ENCODE measurements at places on chromosomes 11 and 22.

DNA sequence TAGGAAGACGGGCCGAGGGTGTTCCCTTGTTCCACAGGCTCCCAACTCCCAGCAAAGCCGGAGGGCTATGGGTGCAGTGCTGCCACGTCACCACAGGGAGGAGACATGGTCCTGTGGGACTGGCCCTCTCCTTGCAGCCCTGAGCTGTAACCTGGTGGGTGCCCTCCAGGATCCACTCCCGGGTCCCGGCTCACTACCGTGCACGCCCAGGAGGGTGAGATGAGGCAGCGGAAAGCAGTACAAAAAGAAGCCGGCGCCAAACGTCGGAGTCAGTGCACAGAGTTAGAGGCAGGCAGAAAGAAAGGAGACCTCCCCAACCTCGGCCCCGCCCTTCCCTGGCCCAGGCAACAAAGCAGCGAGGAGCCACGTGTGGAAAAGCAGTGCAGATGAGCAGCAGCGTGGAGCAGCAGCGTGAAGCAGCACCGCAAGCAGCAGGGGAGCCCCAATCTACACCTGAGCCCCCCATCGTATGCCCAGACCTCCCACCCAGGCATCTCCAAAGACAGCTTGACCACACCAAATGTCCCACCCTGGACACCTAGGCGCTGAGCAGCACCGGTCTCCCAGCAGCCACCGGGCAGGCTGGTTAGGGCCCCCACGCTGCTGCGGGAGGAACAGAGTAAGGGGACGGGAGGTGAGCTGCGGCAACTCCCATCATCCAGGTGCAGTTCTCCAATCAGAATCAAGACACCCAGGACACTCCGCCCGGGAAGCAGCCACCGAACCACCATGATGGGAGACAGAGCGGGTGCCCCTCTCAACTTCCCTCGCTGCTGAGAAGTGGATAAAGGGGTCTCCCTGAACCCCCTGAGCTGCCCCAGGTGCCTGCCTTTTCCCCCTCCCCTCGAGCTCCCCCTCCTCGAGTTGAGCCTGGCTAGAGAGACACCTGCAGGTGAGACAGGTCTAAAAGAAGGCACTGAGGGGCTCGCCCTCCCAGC is 28.8 kb downstream of the IGSF9B start:
- peak; percentile 83 for DNase-seq

DNA sequence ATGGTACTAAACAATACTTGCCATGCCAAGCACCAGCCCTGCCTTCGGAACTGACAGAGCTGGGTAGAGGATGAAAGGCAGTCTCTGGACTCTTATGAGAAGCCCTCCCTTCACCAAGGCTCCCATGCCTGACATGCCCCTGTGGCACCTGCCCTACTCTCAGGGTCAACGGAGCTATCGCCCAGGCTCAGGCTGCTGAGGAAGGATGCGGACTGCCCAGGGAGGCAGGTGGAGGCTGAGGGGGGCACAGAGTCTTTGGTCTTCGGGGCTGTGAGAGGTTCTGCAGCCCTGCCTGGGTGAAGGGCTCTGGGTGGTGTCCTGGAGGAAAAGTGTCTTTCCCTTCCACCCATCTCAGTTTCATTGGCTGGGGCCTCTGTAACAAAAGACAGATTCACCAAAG is 290.8 kb upstream of the B3GAT1 start:
- DNase-seq, result no peak

- DNase-seq, result no peak
Observed at GRCh38 chr11:116287866-116288265, 484.9 kb downstream of the BUD13 start.

DNA sequence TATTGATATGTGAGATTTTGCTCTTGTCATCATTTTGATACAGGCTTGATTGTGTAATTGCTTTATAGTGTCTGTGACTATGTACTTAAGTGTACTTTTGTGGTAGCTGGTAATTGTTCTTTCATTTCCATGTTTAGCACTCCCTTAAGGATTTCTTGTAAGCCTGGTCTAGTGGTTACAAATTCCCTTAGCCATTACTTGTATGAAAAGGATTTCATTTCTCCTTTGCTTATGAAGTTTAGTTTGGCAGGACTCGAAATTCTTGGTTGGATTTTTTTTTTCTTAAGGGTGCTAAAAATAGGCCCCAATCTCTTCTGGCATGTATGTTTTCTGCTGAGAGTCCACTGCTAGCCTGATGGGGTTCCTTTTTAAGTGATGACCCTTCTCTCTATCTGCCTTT is 346.8 kb downstream of the JRKL start:
- DNase-seq, result no peak

DNA sequence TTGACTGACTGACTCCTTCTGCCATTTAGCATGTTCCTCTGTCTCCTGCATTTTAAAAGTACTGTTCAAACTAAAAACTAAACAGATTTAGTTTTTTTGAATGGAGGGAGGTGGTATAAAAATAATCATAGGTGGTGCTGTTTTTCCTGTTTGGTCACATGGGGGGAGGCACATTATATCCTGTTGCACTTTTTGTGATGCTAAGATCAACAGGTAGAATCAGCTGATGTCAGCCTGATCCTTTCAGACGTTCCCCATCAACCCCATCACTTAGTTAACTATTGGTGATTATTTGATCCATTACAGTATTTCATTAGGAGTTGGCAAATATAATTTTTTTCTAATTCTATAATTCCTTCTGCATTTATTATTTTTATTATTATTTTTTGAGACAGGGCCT is 5.1 kb upstream of the OSBP2 start:
- DNase-seq, result no peak

DNA sequence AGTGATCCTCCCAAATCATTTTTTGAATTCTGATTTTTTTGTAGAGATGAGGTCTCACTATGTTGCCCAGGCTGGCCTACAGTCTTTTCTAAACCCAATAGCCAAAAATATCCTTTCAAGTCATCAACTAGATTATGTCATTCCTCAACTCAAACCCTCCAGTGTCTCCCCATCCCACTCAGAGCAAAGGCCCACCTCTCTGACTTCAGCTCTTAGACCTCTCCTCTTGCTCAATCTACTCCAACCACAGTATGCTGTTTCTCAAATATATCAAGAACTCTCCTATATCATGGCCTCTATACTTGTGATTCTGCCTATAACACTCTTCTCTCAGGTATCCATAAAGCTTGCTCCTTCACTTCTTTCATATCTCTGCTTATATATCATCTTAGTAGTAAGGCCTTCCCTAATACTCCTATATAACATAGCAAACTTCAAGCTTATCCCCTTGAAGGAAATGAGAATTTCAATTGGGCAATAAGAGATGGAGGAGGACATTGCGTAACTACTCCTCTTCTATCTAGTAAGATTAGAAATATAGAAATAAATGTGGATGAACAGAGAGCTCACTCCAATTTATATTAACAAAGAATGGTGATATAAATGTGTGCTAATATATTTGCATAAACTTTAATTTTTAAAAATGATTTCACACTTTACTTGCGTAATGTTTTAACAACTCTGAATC is 24.5 kb downstream of the DLG2 start:
- peak; percentile 56 for DNase-seq

GRCh38 chr11:79610678-79611077 is 169.8 kb upstream of the TENM4 start:
- no peak for DNase-seq

- no peak for DNase-seq
Observed at GRCh38 chr11:133425245-133425644, 107.1 kb downstream of the OPCML start.

GRCh38 chr22:26466196-26466595 is 17.4 kb downstream of the HPS4 start:
- DNase-seq, result no peak

- DNase-seq, result no peak
Observed at GRCh38 chr11:110428040-110428439, 1.7 kb upstream of the FDX1 start.
